NCI-H1092 (cell line): ENCODE measurements at places on chromosomes 16 and 17.

GRCh38 chr16:82033683-82034300 lies 1.3 kb upstream of the HSD17B2 start:
- DNase-seq, result no peak

GRCh38 chr16:54446639-54447038 lies 160.1 kb upstream of the IRX3 start:
- no peak for DNase-seq

DNA sequence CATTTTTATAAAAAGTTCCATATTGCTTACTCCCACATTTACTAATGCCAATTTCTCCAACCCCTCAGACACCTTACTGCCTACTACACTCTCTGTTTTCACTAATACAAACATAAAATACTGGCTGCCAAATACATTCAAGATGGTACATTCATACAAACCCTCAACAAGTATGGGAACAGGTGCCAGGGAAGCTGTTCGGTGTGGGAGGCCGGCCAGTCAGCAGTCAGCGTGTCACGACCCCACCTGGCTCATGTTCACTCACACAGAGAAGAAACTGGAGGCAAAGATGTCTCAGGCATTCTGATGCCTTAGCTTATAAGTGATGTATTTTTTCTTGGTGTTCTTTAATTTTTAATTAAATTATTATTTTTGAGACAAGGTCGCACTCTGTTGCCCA lies 42.4 kb upstream of the TRAP1 start:
- DNase-seq, result no peak

DNA sequence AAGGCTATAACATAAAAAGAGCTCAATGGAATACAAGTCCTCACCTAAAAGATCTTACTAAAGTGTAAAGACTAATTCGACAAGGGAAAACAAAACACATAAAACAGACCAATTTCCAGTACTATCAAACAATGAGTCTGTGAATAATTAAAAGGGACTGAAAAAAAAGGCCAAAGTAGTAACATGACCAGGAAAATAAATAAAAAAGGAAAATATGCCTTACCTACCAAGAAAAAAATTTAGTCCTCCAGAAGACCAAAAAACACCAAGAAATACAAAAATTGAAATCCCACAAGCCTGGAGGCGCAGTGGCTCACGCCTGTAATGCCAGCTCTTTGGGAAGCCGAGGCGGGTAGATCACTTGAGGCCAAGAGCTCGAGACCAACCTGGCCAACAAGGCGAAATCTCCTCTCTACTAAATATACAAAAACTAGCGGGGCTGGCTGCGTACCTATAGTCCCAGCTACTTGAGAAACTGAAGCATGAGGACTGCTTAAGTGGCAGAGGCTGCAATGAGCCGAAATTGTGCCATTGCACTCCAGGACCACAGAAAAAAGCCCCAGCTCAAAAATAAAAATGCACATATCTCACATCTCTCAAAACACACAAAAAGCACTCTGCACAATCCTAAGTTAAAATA lies 60.8 kb downstream of the TEX14 start:
- peak; percentile 65 for DNase-seq

DNA sequence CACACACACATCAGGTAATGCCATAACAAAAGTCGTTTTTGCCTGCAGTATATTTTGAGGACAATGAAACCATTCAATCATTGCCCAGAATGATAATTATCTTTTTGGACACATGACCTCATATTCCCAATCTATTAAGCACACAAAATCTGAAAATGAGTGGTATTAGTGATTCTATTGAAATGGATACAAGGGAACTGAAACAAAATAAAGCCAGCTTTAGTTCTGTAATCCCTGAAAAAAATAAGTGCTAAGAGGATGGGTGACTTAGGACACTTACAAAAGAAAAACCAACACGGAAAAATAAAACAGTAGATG lies 128.3 kb upstream of the MAF start:
- DNase-seq, result no peak

DNA sequence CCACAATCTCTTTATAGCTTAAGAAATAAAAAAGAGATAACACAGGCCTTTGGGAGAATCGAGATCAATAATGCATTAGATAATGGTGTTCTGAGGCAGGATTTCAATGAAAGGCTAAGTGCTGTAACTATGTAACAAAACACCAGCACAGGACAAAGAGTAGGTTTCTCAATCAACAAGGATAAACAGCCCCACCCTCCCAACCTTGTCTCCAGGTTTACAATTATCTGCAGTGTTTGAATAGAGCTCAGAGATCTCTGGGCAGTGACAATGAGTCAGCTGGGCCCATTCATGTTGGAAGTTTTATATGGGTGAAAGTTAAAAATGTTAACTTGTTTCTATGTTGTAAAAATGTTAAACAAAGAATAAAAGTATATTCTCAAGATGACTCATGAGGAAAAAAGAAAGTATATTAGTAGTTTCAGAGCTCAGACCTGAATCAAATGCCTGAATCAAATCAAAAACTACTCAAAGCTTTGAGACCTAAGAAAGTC lies 17.0 kb upstream of the KRT20 start:
- no peak for DNase-seq

- DNase-seq, result no peak
Observed at GRCh38 chr17:47726796-47727703, 6.0 kb upstream of the TBX21 start.

- DNase-seq, result no peak
Observed at GRCh38 chr17:79959042-79959441, 76.6 kb downstream of the TBC1D16 start.

- no peak for DNase-seq
Observed at GRCh38 chr17:41480136-41480535, 815 bp downstream of the KRT35 start.

DNA sequence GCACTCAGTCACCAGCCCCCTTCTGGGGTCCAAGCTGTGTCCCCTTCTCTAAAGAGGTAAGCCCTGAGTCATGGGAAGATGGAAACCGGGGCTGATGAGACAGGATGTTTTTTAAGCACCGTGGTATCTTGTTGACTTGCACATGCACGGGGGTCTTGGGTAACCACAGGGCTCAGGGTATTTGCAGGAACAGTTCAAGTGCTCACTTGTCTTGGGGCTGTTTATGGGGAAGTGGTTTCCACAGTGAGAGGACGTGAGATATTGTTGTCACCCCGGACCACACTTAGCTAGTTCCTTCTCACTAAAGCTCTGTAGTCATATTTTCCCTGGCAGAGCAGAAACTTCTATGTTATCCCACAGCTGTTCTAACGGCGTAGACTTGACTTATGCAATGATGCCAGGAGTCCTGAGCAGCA lies 7.7 kb downstream of the CCL3L1 start:
- DNase-seq, result no peak

GRCh38 chr16:17230932-17231581 lies 239.7 kb downstream of the XYLT1 start:
- DNase-seq, result no peak

- DNase-seq, result no peak
Observed at GRCh38 chr16:57651344-57652333, 16.5 kb upstream of the ADGRG3 start.

DNA sequence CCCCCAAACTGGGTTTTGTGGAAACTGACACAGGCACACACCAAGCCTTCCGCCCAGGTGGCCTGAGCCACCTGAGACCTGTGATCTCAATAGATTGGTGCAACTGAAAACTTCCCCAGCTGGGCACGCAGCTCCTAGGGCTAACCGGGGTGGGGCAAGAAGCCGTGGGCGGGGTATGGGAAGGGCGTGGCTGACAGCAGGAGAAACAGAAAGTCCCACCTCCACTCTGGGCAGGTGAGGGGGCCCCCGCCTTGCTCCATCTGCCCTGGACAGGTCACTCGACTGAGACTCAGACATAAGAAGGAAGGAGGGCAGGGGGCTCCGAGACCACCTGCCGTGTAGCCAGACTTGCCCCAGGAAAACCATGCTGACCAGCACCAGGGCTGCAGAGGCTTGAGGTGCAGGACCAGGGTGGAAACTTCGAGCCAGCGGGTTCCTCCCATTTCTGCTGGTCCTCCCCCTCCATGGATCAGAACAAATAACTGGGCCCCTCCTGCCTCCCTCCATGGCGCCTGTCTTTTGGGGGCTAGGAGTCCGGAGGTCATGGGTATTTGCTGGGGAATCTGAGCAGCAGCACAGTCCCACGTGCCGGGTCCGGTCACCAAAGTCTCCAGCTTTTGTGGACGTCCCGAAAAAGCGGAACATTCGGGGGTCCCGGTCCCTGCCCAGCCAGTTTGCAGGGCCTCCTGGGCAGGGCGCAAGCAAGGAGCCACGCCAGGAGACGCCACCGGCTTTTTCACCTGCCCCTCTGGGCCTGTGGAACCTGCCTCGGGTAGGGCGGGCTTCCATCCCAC lies 1.3 kb downstream of the TIMP2 start:
- DNase-seq, result no peak

GRCh38 chr16:81318711-81319110 lies 3.9 kb downstream of the GAN start:
- no peak for DNase-seq

- DNase-seq, result no peak
Observed at GRCh38 chr17:30229012-30229411, 6.5 kb downstream of the SLC6A4 start.

GRCh38 chr16:67199011-67199807 lies at the start of gene ELMO3:
TSS of gene ELMO3 (plus strand) at chr16:67199131. CDS start at chr16:67199327, 196 bp downstream.
- DNase-seq, result no peak

DNA sequence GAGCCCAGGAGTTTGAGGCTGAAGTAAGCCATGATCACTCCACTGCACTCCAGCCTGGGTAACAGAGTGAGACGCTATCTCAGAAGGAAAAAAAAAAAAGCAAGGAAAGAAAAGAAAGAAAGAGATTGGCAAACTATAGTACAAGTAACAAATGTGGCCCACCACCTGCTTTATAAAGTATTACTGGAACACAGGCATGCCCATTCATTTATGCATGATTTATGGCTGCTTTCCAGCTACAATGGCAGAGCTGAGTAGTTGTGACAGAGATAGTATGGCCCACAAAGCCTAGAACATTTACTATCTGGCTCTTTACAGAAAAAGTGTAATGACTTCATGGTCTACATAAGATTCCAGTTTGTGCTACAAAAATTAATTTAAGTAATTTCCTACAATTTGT lies 23.6 kb downstream of the C16orf87 start:
- DNase-seq, result no peak

DNA sequence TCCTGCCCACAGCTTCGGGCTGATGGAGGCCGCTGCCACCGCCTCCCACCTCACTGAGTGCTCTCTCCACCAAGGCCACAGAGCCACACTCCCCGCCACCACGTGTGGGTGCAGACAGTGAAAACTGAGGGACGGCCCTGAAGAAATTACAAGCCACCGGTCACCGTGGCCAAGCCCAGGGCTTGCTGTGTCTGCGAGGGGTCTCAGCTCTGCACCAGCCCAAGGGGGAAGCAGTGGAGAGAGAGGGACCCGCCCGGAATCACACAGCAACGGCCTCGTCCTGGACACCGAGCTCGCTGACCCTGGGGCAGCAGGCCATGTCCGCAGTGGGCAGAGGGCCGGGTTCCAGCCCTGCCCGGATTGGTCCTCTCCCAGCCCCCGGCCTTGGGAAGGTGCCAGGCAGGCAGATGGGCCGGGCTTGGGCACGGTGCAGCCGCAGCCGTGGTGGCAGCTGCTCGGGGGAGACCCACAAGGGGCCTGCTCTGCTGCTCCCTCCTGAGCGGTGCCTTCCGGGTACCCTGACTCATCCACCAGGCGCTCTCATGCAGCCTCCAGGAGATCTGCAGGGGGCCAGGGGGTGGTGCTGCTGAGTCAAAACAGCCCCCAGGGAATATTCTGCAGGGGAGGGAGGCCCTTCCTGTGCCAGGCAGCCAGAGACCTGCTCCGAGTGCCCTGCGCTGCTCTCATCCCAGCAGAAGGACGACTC lies 52.0 kb downstream of the CBFA2T3 start:
- DNase-seq, result peak; percentile 68

GRCh38 chr17:1643293-1643998 lies 2.1 kb downstream of the SCARF1 start:
- DNase-seq, result no peak

- no peak for DNase-seq
Observed at GRCh38 chr16:54289945-54290832, 3.6 kb upstream of the IRX3 start.

- DNase-seq, result no peak
Observed at GRCh38 chr16:4574919-4575705, 19.0 kb downstream of the C16orf96 start.

DNA sequence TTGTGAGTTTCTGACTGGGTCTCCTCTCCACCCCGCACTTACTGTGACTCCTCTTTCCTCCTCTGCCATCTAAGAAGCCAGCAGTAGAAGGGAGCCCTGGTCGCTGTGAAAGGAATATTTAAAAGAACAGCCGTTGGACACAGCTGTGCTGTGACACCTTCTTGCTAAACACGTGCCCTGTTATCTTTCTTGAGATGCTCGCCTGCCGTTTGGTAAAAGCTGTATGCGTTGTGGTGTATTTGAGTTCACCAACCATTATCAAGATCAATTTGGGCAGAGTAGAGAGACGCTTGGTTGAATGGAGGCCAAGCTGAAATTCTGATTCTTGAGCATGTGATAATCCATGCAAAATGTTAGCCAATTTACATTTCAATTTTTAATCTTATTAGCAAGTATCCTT lies 3.8 kb downstream of the GID4 start:
- DNase-seq, result no peak

DNA sequence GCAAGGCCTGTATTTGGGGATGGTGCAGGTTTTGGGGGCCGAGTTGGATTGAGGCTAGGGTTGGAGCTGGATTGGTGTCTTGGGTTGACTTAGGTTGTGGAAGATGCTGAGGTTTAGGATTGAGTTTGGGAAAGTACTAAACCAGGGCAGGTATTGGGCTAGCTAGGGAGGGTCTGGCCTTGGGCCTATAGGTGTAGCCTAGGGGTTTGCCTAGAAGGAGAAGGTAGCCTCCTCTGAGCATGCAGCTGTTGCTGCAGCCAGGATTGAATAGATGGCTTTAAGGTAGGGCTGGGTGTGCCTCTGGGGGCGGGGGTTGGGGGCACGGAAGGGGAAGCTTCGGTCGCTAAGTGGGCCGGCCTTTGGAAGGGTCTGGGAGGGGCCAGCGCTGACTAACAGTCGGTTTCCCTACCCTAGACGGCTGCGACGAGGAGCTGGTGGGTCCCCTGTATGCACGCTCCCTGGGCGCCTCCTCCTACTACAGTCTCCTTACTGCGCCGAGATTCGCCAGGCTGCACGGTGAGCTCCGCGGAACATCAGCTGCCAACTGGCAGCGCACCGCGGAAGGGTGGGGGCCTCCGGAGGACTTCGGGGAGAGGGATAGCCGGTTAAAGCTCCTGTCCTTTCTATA lies 1.2 kb downstream of the CNTNAP1 start:
- DNase-seq, result no peak

DNA sequence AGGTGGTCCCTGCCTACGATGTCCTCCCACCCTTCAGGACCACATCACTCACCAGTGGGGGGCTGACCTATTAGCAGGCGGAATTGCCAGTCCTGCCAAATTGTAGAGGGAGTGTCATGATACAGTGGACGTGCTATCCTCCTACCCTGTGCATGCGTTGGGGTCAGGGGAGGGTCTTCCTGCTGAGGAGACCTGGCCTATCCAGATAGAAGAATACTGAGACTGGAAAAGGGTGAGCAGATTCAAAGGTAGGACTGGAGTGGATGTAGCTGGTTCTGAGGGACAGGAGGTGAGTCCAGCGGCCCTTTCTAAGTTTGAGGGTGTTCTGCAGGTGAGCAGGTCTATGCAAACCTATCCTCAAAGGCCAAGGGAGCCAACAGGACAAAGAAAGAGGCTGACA lies 8.0 kb downstream of the PRSS41 start:
- DNase-seq, result no peak

GRCh38 chr17:19012171-19013080 lies 7.9 kb upstream of the FAM83G start:
- DNase-seq, result no peak

- DNase-seq, result no peak
Observed at GRCh38 chr17:3011891-3012290, 51.5 kb downstream of the OR1D5 start.
